ENCODE measurements at places on chromosomes 7 and 10. TPM values are rescaled to one million over a fixed set of nuclear protein-coding genes. Genes with fewer than 3 reads are reported as not detected.

Gene PAPOLB
- under 0.01 TPM for total RNA-seq

Gene HABP2
- not detected for total RNA-seq

Gene PON3
- total RNA-seq, result under 0.01 TPM

GRCh38 chr10:12823328-12823727 is 178.2 kb downstream of the CCDC3 start:
- no peaks in the 10 kb centered on the region for H3K36me3 ChIP-seq
- H3K4me3 ChIP-seq, result no peak overlapping the region
- H3K27ac ChIP-seq, result no peak overlapping the region
- DNase-seq, result no peak

GRCh38 chr7:147646568-147646967 is 944.0 kb upstream of the C7orf33 start:
- DNase-seq, result no peak
- H3K4me3 ChIP-seq, result no peak overlapping the region
- H3K27ac ChIP-seq, result no peak overlapping the region
- H3K4me1 ChIP-seq, result no peaks in the 10 kb centered on the region
- H3K27me3 ChIP-seq, result no peaks in the 10 kb centered on the region

GRCh38 chr7:105086850-105087249 is 72.8 kb downstream of the KMT2E start:
- H3K27ac ChIP-seq, result no peak overlapping the region
- peaks cover 3% of the 10 kb centered on the region for H3K4me1 ChIP-seq
- no peaks in the 10 kb centered on the region for H3K36me3 ChIP-seq
- no peak for DNase-seq
- H3K27me3 ChIP-seq, result no peaks in the 10 kb centered on the region
- no peak overlapping the region for H3K4me3 ChIP-seq

DNA sequence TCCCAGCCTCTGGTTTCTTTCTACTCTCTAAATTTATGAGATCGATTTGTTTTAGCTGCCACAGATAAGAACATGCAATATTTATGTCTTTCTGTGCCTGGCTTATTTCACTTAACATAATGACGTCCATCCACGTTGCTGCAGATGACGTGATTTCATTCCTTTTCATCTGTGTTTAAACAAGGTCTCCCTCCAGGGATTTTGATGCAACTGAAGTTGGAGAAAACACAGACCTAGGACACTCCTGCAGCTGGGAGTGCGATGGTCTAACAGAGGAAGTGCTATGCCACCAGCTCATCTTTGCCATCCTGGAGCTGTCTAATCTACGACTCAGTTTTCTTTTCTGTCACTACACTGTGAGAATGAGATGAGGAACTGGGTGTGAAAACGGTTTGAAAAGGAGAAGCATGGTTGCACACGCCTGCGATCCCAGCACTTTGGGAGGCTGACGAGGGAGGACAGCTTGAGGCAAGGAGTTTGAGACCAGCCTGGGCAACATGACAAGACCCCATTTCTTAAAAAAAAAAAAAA is 1.5 kb upstream of the KCTD7 start:
- DNase-seq, result no peak
- no peaks in the 10 kb centered on the region for H3K27me3 ChIP-seq
- H3K4me1 ChIP-seq, result peaks cover 7% of the 10 kb centered on the region
- no peaks in the 10 kb centered on the region for H3K36me3 ChIP-seq
- H3K4me3 ChIP-seq, result no peak overlapping the region

DNA sequence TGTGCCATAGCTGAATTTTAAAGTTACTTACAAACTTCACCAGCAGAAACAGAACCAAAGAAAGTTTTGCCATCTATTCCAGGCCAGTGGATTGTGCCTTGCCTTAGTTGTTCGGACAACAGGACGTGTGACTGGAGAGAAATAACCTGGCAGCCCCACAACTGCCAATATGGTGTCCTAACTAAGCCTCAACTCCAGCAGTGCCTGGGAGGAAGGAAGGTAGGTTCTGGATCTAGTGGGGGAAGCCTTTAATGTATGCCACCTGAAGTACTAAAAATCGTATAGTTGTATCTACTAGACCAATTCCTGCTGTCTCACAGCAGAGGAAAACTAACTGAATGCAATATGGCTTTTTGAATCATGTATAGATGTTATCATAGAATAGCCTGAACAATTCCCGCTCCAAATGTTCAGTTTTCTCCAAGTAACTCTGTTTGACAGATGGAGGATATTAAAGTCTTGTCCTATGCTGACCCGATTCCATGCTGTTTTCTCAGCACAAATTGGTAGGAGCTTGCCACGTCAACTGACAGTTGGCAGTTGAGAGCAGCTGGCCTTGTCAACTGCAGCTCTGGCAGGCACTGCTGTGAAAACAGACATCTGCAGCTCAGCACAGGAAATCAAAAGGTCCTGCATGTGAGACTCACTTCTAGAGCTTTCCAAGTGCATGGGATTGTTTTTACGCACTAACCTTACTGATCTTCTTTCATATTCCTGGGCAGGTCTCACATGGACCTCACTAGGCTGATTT is 84.5 kb upstream of the WNT16 start:
- H3K27ac ChIP-seq, result no peak overlapping the region
- peaks cover 3% of the 10 kb centered on the region for H3K36me3 ChIP-seq
- no peaks in the 10 kb centered on the region for H3K27me3 ChIP-seq
- DNase-seq, result no peak
- H3K4me1 ChIP-seq, result no peaks in the 10 kb centered on the region
- H3K4me3 ChIP-seq, result no peak overlapping the region

DNA sequence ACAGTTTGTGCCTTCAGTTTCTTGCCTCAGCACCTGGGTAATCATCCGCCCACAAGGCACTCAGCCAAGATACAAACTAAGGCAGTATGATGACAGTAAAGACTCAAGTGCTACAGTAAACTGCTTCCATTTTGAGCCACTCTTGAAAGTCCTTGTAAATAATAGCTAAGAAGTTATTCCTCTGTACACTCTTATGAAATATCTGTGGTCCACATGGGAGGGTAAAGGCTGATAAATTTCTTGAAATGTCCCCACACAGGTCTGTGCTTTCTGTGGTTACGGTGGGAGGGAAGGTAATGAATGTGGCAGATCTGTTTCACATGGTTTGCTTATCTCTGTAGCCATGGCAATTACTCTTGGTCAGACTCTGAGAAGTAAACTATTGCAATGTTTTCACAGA is 551.0 kb upstream of the ZWINT start:
- no peaks in the 10 kb centered on the region for H3K4me1 ChIP-seq
- no peak overlapping the region for H3K27ac ChIP-seq
- no peak overlapping the region for H3K4me3 ChIP-seq
- DNase-seq, result no peak
- no peaks in the 10 kb centered on the region for H3K27me3 ChIP-seq

- no peak for DNase-seq
- no peaks in the 10 kb centered on the region for H3K36me3 ChIP-seq
- no peaks in the 10 kb centered on the region for H3K27me3 ChIP-seq
- H3K4me3 ChIP-seq, result no peak overlapping the region
- H3K4me1 ChIP-seq, result no peaks in the 10 kb centered on the region
- no peak overlapping the region for H3K27ac ChIP-seq
Measured at GRCh38 chr10:58721601-58722281, 209.1 kb downstream of the BICC1 start.

- DNase-seq, result no peak
- H3K27me3 ChIP-seq, result no peaks in the 10 kb centered on the region
- no peaks in the 10 kb centered on the region for H3K36me3 ChIP-seq
- no peak overlapping the region for H3K4me3 ChIP-seq
- H3K4me1 ChIP-seq, result no peaks in the 10 kb centered on the region
Measured at GRCh38 chr7:8371742-8372141, 61.7 kb upstream of the NXPH1 start.

GRCh38 chr10:131959841-131960240 is 21.9 kb downstream of the BNIP3 start:
- H3K36me3 ChIP-seq, result peaks cover 5% of the 10 kb centered on the region
- no peak overlapping the region for H3K4me3 ChIP-seq
- no peak overlapping the region for H3K27ac ChIP-seq
- H3K27me3 ChIP-seq, result no peaks in the 10 kb centered on the region
- DNase-seq, result no peak

DNA sequence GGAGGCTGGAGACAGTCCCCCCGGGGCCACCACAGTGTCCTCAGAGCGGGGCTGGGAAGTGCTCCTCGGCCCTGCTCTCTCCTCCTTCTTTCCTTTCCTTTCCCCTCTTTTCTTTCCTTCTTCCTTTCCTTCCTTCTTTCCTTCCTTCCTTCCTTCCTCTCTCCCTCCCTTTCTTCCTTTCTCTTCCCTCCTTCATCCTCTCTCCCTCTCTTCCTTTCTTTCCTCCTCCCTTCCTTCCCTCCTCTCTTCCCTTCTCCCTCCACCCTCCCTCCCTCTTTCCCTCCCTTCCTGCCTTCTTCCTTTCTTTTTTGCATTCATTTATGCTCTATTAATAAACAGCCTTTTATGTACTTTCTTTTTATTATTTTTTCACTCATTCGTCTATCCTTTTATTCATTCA is 127.1 kb upstream of the TCERG1L start:
- H3K4me1 ChIP-seq, result no peaks in the 10 kb centered on the region
- no peaks in the 10 kb centered on the region for H3K36me3 ChIP-seq
- no peaks in the 10 kb centered on the region for H3K27me3 ChIP-seq
- no peak overlapping the region for H3K27ac ChIP-seq
- DNase-seq, result no peak
- no peak overlapping the region for H3K4me3 ChIP-seq

DNA sequence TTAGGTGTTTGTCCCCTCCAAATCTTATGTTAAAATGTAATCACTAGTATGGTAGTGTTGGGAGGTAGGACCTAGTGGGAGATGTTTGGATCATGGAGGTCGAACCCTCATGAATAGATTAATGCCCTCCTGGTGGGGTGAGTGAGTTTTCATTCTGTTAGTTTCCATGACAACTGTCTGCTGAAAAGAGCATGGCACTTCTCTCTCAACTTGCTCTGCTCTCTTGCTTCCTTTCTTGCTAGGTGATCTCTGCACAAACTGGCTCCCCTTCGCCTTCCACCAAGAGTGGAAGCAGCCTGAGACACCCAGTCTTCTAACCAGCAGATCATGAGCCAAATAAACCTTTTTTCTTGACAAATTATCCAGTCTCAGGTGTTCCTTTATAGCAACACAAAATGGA is 853.9 kb downstream of the SORCS1 start:
- H3K27ac ChIP-seq, result no peak overlapping the region
- no peak overlapping the region for H3K4me3 ChIP-seq
- no peaks in the 10 kb centered on the region for H3K27me3 ChIP-seq
- no peaks in the 10 kb centered on the region for H3K4me1 ChIP-seq

DNA sequence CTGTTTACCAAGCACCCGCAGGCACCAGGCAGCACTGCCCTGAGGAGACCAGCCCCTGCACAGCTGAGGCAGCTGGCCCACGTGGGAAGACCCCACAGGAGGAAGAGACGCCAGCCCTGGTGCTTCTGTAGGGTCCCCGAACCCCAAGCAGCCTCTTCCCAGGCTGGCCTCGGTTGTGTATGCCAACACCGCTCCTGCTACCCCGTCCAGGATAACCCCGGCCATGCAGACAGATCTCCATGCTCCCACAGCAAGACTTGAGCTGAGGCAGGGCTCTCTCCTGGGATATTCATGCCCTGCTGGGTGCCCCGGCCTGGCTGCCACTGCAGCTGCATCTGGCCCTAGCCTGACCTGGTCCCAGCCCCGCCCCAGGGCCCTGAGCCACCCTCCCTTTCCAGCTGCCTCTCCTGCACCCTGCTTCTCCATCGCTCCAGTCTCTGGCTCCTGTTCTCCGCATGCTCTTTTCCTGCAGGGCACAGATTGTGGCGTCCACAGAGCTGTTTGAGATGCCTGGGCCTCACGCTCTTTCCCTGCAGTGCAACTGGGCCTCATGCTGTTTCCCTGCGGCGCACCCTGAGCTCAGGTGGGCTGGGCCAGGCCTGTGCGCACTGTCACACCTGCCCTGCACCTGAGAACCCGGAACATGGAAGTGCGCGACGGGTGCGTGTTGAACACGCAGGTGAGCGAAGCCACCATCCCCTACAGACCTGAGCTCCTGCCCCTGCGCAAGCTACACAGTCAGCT is 236.2 kb downstream of the ELFN1 start:
- no peak for DNase-seq
- no peak overlapping the region for H3K27ac ChIP-seq
- H3K4me1 ChIP-seq, result no peaks in the 10 kb centered on the region
- H3K4me3 ChIP-seq, result no peak overlapping the region
- no peaks in the 10 kb centered on the region for H3K36me3 ChIP-seq
